ENCODE measurements at places on chromosomes 7 and 10.

DNA sequence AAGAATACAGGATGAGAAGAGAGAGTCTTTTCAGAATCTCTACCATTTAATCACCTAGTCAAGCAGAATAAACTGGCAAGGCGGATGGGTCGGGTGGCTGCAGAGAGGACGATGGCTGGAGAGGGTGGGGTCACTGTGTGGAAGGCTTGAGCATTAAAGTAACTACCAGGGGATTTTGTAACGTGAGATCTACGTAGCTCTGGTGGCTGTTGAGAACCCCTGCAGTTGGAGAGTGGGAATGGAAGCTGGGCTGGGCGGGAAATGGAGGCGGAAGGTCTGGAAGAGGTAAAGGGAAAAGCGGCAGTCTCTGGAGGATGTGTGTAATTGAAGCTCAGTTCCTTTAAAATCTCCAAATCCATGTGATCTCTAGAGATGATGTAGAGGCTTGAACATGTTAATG, 135.0 kb downstream of the GATA3 start:
- DNase-seq = no peak

- DNase-seq = no peak
Measured at GRCh38 chr10:9243941-9244411, 1189.5 kb downstream of the GATA3 start.

DNA sequence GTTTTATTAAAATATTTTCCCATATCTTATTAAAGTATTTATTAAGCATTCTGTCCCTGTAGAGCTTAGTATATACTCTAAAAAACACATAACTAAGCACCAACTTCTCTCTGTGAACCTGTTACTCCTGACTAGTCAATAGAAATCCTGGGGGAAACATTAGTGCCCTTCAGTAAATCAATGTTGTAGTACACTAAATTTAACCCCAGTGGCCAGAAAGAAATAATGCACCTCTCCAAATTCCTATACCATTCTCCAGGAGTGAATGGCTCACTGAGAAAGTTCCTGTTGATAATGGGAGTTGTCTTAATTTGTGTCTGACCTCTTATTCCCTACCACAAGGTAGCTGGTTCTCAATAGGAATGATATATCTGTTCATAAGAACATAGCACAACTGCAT, 188.2 kb downstream of the SEMA3D start:
- no peak for DNase-seq

GRCh38 chr7:45292481-45292880, 134.9 kb downstream of the RAMP3 start:
- no peak for DNase-seq

GRCh38 chr7:46616636-46617035, 695.6 kb upstream of the IGFBP3 start:
- no peak for DNase-seq

DNA sequence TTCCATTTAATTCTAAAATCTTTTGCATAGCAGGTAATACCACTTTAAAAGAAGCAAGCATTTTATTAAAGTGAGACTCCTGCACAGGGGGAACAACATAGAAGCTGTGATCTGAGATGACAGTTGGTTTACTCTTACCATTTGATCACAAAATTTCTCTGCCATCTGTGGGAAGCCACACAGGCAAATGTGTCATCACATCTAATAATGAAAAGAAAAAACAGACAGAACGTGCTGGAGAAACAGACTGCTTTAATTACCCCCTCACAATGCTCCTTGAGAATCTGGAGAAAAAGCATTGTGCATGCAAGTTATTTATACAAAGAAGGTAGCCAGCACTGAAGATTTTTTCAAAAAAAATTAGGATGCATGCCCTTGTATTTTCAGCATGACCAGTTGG, 165.2 kb upstream of the PTER start:
- DNase-seq = no peak

DNA sequence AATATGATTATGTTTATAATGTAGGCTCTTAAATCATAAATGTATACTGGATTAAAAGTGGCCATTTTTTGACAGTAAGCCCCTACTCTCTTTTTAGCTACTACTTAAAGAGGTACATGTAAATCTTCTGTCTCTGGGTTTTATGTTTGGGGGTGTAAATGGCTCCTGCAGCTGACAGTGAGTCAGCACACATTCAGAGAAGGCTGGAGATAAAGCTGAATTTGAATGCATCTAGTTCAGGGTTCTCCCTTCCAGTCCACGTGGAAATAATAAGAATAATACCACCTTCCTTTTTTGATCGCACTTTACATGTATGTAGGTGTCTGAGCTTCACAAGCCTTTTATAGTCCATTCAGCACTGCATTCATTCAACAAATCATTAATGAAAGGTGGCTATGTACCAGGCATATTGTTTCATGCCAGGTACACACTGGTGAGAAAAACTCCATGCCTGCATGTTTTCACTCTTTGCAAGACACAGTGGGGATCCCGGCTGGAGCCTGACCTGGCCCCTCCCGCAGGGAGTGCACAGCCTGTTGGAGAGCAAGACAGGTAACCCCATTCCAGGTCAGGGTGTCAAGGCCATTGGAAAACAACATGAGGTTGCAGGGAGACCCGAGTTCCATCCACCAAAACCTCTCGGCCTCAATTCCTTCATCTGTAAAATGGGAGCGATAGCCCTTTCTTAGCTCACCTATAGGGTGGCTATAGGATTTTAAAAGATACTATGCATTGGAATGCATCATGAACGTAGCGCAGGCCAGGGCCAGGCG, 107.5 kb upstream of the ANLN start:
- DNase-seq = no peak

- no peak for DNase-seq
Measured at GRCh38 chr7:23022258-23022769, 8.4 kb upstream of the HYCC1 start.

DNA sequence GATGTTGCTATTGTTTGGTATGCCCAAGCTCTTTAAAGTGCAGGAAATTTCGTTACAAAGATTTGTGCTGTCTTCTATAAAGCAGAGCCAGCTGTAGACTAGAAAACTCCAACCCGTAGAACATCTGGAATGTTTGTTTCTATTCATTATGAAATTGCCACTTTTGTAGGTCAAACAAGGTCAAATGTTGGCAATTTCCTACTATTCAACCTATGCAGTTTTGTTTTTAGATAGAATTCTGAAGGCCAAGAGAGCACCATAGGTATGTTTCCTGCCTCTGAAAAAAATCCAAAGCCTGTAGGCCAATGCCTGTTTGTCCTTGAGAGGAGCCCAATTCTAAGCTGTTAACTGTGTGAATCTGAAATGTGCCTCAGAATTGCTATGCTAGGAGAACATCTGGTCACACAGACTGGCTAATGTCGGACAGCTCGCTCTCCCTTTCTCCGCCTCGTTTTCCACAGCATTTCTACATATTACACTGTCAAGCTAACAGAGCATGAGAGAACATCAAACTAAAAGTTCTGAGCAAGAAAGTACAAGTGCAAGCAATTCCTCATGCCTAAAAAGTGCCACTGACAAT, 267.2 kb upstream of the LRGUK start:
- no peak for DNase-seq
